ENCODE measurements at places on chromosomes 1 and 21.
A peak's percentile ranks its signal among the peaks of the same experiment; 100 is the strongest.

GRCh38 chr1:181028615-181029014 lies 5.2 kb upstream of the MR1 start:
- DNase-seq: no peak

DNA sequence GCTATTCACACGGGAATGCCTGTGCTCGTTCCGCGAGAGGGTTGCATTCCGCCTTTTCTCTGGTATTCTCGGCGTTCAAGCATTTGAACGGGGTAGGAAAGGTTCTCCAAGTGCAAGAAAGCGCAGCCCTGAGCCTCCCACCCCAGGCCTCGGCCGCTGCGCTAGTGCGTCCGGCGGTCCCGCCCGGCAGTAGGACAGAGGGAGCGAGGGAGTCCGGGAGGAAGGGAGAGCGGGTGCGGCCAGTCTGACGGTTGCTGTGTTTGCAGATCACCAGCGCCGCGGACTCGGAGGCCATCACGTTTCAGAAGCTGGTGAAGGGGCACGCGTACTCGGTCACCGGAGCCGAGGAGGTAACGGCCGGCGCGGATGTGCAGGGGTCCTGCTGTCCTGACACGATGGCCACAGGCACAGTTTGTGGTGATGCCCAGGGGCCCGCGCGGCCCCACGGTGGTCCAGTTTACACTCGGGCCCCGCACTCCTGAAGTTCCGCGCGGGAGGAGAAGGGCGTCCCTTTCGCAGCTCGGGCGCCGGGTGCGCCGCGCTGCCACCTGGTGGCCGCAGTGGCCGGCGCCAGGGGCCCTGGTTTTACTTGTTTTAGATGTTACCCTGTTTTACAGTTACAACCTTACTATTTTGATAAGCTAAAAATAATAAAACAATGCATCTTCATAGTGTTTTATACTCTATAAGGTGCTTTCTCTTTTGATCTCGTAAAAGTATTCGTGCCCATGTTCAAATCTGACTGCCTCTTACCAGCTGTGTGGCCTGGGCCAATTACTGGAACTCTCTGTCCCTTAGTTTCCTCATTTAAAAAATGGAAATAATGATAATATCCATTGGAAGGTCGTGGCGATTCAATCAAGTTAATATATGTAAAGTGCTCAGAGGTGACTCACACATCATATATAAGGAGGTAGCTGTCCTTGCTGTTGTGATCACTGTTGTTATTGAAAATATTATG lies 36.7 kb downstream of the CAPN2 start:
- no peak for DNase-seq

- DNase-seq: peak; percentile 19
Observed at GRCh38 chr1:224867715-224868114, 61.8 kb upstream of the DNAH14 start.

DNA sequence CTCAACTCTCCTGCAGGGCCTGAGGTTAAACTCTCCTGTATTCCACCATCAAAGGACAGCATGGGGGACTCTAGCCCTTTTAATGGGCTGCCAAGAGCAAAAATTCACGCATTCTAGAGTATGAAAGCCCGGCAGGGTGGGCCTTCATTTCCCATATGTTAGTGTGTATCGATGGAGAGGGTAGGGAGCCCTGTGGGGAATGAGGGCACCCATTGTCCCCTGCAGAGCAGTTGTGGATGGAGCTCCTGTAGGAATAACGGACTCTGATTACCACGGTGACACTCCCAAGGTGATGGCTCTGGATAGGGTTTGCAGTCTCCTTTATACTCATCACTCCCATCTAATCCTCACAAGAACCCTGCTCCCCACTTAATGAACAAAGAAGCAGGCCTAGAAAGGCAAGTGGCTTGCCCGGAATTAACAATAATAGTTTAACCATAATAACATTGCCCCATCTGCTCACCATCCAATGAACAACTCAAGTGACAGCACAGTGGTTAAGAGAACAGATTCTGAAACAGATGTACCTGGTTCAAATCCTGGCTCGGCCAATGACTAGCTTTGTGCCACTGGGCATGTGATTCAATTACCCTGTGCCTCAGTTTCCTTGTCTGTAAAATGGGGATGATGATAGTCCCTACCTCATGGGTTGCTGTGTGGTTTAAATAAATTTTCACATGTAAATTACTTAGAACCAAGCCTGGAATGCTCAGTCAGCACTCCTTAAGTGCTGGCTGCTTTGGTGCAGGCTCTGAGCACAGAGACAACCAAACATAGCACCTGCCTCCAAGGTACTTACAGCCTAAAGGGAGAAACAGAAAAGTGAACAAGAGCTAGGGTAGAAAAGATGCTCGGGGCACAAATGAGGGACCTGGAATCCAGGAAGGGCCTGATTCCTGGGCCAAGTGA lies 29.0 kb downstream of the HIVEP3 start:
- DNase-seq: no peak

DNA sequence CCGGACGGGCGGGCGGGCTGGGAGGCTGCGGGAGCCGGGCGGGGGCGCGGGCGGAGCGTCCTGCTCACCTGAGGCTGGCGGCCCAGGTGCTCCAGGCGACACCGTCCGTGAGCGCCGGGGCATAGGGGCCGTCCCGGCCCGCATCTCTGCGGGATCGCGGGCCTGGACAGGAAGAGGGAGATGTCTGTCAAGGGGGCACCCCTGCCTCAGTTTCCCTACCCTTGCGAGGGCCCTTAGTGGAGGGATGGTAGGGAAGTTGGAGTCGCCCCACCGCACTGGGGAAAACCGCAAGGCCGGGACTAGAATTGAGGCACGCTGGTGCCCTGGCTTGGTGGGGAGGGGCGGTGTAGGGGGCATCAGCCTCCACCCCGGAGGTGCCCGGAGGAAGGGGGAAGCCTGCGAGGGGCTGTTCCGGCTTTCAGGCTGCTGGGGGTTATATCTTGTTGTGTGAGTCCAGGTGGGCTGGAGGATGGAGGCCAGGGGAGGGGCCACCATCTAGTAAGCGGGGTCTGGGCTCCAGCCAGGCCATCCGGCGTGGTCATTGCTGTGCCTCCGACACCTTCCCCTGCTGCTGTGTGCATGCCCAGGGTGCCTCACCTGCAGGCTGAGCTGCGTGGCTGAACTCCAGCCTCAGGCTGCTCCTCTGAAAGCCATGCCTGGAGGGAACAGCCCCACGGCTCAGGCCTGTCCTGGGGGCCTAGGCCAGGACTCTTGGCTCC lies 580 bp downstream of the VWA1 start:
- no peak for DNase-seq

GRCh38 chr1:3015744-3016143 lies 5.5 kb upstream of the ACTRT2 start:
- no peak for DNase-seq

GRCh38 chr1:158457246-158457645 lies 4.4 kb upstream of the OR10K1 start:
- DNase-seq: no peak

DNA sequence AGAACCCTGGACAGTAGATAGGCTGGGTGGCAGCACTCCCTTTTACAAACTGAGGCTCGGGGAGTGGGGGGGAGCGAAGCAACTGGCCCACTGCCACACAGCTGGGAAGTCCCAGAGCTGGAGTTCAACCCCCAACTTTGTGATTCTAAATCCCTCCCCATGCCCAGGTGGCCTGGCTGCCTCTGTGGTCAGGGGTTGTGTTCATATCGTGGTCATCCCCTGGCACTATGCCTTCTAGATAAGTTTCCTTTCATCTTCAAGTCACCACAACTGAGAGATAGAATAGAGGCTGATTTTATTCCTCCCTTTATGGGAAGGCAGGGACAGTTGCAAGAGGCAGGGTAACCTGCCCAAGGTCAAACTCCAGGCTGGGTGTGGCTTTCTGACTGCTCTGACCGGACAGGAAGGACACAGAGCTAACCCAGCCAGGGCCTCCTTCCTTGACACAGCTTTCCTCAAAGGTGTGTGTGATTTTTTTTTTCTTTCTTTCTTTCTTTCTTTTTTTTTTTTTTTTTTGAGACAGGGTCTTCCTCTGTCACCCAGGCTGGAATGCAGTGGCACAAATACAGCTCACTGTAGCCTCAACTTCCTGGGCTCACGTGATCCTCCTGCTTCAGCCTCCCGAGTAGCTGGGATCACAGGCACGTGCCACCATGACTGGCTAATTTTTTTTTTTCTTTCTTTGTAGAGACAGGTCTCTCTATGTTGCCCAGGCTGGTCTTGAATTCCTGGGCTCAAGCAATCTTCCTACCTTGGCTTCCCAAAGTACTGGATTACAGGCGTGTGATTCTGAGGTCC lies 18.4 kb upstream of the TNFRSF1B start:
- DNase-seq: no peak

DNA sequence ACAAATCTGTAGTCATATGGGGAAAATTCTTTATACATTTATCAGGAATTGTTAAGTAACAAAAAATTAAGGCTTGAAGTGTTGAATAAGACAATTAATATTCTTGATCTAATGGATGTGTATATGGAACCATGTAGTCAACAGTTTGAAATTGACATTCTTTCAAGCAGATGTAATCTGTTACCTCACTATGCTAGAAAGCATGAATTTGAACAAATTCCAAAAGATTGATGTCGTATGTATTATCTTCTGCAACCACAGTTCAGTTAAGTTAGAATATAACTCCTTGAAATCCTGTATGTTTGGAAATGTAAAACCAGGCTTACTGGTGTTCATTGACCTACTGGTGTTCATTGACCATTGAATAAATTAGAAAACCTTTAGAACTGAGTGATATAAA lies 16.1 kb downstream of the CCDC18 start:
- no peak for DNase-seq

GRCh38 chr1:226751703-226752102 lies 12.6 kb upstream of the ITPKB start:
- DNase-seq: no peak

DNA sequence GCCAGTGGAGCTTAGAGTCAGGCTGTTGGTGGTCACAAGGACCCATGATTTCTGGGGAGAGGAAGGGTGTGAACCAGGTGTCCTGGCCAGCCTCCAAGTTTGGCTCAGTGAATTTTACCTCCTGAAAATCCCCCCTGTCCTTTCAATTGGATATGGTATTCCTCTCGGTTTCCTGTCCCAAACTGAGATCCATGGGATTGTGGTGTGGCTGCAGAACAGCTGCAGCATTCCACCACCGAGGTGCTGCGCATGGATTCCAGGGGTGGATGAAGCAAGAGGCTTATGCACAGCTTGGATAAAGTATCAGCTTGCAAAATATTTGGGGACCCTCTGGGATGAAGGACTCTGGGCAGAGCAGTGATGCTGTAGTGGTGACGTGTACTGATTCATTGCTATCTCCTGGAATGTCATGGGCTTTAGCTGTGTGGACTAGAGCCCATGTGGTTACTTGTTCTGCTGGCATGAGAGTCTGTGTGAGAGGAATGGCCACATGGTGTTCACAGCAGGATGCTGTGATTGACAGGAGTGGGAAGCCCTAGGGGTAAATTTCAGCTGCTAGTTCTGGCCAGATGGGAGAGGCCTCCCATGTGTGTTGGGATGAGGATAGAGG lies 148.7 kb upstream of the SPAG17 start:
- no peak for DNase-seq

DNA sequence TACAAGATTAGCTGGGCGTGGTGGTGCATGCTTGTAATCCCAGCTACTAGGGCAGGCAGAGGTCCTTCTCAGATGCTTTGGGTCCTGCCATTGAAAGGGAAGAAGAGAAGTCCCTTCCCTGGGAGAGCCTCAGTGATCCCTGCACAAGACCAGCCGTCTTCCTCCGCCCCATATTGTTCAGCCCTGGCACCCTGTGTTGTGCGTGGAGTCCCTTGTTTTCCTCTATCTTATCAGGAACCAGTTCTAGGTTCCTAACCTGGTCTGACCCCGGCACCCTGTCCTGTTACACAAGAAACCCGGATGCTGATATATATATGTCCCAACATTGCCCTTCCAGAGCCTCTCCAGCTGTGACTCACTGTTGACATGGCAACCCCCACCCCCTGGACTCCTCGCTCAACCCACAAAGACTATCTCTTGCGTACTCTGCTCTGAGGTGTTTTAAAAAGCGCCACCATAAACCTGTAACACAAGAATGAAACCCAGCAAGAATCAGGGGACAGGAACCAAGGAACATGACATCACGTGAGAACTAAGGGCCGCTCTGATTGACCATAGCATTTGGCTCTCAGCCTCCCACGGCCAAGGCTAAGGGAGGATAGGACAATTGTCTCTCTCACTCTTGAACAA lies 4.8 kb downstream of the MX2 start:
- DNase-seq: peak; percentile 52

DNA sequence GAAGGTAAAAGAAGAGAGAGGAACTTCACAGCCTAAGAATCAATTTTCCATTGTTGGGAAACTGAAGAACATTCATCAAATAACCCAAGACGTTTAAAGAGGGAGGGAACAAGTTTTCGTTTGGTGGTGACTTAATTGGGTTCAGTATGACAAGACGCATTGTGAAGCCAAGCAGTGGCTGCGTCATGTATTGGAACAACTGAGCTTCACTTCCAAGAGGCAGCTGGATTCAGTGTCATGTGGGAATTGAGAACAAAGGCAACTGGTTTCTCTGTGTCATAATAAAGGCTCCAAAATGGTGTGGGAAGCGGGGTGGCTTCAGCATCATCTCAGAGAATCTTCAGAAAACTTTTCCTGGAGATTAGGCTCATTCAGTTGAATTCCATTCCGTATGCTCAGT lies 29.8 kb upstream of the RC3H1 start:
- DNase-seq: no peak

DNA sequence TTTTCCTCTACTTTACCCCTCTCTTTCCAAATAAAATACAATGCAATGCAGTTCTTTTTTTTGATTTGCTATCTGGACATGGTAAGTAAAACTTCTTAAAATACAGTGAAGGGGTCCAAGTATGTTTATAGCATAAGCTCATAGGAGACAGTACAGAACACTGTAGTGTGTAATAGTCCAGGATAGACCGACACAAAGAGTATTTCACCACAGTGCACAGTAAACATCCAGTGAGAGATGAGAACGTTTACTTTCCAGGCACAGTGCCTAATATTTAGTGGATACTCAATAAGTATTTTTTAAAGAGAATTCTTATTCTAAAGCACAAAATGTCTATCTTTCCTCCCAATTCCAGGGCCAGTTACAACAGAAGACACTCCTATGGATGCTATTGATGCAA lies 14.9 kb downstream of the MIA3 start:
- DNase-seq: no peak

DNA sequence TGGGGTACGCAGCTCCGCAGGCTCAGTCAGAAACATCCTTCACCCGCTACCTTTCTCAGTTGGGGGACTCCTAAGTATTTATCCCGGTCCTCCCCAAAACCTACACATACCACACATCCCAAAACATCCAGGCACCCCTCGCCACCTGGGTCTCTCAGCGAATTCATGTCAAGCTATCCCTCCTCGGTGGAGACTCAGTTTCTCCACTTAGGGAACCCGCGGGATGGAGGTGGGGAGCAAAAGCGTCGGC lies 1.3 kb upstream of the ZBTB7B start:
- DNase-seq: no peak

DNA sequence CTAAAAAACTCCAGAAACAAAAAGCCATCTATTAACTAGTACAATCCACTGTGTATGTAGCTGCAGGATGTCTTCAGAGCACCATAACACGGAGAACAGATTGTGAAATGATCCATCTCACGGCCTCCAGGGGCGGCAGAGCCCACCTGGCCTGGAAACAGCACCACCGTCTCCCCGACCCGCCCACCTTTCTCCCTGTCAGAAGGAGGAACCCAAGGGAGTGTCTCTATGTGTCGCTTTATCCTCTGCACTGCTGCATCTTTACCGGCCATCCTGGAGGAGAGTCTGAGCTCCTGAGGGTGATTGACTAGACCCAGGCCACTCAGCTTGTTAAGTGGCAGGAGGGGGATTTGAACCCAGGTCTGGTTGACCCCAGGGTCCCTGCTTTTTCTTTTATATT lies 405.0 kb downstream of the MATN1 start:
- no peak for DNase-seq

All from mammary epithelial cell (primary cell).